ENCODE measurements at places on chromosomes 11 and 22.

GRCh38 chr11:107973641-107974040 lies 35.1 kb upstream of the CUL5 start:
- DNase-seq, result no peak

DNA sequence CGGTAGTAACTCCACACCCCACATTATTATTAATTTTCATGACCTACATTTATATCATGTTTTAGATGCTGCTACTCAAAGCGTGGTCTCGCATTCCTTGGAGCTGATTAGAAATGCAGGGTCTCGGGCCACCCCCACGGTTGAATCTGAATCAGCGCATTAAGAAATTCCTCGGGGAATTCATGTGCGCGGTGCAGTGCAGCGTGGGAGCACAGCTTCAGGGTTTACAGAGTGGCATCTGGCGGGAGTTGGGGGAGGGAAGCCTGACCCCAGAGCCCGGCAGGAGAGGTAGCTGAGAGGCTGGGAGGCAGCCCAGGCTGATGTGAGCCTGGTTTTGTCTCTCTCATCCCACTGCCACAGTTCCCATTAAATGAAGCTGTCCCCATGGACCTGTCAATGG lies 48.1 kb upstream of the DAGLA start:
- no peak for DNase-seq

DNA sequence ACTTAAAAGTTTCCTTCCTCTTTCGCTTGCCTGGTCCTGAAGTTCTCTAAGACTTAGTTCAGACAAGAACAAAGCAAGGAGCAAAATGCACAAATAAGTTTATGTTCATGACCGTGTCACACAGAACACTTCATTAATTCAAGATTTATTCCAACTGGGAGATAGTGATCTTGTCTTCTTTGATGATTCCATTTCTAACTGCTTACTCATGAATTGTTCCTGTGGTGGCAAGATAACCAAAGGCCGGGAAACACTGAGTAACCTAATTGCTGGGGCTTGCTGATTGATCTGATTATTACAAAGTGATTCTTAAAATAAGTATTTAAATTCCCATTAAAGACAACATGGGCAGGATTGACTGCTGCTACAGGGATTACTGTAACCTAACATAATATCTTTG lies 1462.9 kb upstream of the RAG2 start:
- DNase-seq, result no peak

- DNase-seq, result no peak
Measured at GRCh38 chr11:9726321-9727022, 62.6 kb downstream of the SWAP70 start.

DNA sequence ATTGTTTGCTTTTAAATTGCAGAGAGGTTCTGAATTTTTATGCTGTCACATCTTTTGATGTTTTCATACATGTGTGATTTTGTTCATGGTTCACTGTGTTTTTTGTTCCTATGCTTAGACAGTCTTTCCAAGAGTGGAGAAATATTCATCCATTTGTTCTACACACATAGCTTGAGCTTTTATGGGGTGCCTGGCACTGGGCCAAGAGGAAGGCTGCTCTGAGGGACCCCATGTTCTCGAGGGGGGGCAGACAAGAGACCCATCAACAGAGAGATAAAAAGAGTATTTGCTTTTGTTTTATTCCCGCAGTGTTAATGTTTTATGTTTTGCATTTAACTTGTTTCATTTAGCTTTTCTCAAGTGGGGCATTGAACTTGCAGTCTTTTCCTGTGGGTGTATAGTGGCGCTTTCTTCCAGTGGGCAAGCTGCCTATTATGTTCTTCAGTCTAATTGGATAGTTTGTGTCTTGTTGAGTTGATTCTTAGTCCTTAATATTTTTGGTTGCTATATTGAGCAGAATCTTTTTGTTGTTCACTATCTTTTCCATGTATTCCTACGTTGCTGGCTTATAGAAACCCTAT lies 57.7 kb downstream of the CABIN1 start:
- no peak for DNase-seq

- DNase-seq, result no peak
Measured at GRCh38 chr11:107780775-107781174, 68.9 kb upstream of the SLN start.

GRCh38 chr22:45163099-45163450 lies 650 bp upstream of the NUP50 start:
- DNase-seq, result no peak

- no peak for DNase-seq
Measured at GRCh38 chr11:16279524-16279923, 76.8 kb downstream of the SOX6 start.

- no peak for DNase-seq
Measured at GRCh38 chr11:122267602-122268001, 151.6 kb upstream of the BLID start.

DNA sequence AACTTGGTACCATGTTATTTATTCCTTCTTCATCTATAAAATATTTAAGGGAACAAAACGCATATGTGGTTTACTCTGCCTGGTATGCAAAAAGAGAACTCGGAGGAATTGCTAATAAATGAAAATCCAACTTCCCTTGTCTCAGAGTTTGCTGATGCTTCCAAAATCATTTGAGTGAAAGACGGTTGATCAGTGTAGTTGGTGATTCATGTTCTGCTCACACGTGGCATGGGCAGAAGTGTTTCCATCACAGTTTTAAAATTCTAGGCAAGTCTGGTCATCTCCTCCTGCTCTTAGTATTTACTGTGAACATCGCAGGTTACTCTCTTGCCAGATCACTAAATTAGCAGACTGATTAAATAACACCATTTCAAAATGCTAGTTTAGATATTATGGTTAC lies 11.9 kb upstream of the PARVB start:
- no peak for DNase-seq

GRCh38 chr11:73576185-73576614 lies 21.7 kb downstream of the FAM168A start:
- DNase-seq, result no peak

- DNase-seq, result no peak
Measured at GRCh38 chr11:72787216-72788104, 6.4 kb downstream of the STARD10 start.

DNA sequence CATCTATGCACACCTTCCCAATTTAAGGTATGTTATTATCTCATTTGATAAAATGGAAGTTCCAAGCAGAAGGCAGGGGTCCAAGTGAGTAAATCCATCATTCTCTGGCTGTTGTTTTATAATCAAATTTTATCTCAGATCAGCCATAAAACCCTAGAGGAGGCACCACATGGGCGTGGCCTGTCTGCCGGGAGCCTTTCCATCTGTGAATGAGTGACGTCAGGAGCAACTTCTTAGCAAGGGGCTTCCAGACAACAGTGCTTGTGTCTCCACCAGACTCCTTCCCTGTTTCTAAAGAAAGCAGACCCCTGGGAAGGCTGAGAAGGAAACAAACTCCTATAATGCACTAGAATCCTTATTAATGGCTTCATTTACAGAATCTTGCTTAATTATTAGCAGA lies 13.5 kb downstream of the SEZ6L start:
- no peak for DNase-seq

DNA sequence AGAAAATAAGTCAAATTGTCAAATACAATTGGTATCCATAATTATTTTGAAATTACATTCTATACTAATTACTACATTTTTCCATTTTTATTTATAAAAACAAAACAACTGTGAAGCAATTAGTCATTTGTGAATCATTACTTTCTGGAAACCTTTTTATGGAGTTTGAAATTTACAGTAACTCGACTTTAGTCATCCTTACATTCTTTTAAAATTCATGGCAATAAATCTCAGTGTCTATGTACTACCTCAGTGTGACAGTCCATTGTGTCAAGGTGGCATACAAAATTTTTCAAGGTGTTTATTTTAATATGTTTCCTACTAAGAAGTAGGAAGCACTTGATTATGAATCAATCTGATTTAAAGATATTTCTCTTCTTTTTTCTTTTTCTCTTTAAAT lies 1949.4 kb upstream of the RAG2 start:
- no peak for DNase-seq

DNA sequence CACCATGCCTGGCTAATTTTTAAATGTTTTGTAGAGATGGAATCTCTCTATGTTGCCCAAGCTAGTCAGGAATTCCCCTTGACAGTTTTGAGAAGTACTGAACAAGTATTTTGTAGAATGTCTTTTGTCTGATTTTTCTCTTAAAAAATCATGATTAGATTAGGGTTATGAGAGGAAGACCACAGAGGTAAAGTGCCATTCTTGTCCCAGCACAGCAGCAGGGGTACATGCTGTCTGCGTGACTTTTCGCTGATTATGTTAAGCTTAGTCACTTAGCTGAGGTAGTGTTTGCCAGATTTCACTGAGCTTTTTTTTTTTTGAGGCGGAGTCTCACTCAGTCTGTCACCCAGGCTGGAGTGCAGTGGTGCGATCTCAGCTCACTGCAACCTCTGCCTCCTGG lies 13.6 kb upstream of the NUP160 start:
- DNase-seq, result no peak

DNA sequence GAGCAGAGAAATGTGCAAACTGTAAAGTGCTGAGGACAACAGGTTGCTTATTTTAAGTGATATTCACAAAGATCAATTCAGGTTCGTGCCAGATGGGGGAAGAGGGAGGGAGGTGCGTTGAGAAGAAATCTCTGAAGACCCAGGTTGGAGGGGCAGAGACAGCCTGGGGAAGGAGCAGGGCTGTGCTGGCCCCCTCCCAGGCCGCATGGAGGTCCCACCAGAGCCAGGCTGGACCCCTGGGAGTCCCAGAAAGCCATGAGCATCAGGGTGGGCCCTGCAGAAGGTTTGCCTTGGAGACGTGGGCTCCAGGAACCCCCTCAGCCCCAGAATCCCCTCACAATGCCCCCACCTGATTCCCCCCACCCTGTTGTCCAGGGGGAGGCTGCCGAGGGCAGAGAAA lies 47.4 kb downstream of the IGLL1 start:
- no peak for DNase-seq

DNA sequence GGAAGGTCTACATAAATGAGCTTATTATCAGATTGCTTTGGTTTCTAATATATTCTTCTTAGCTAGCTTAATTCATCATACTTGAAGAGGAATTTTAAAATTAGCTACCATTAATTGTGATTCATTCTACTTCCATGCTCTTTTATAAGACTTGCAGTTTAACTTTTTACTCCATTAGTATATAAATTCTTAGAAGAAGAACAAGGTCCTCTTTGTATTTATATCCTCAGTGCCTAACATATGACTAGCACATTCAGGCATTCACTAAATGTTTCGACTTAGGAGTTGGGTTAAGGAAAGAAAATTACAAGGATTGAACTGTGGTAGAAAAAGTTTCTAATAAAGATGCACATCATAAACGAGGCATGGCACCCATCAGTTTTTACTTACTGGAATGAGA lies 1135.5 kb downstream of the JRKL start:
- no peak for DNase-seq

DNA sequence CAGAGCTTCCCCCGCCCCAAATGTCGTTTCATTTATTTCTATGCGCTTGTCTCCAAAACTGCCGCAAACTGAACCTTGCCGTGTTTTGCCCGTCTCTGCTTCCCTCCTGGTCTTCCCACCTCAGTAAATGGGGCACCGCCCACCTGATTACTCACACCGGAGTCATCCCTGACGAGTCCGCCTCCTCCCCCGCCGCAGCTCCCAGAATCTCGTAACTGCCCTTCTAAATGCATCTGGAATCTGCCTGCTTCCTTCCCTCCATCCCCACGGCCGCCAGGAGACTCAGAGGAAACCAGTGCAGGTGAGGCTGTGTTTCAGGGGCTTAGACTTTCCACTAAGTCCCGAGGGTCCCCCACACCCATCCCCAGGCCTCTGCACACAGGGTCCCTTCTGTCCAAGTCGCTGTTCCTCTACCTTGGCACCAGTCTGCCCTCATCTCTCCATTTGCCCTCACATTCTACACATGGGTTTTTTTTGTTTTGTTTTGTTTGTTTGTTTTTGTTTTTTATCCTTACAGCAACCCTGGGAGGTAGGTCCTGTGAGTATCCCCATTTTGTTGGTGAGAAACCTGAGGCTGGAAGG lies 62.6 kb upstream of the PHF21B start:
- no peak for DNase-seq

GRCh38 chr11:114272311-114272710 lies 23.9 kb upstream of the NNMT start:
- DNase-seq, result no peak

DNA sequence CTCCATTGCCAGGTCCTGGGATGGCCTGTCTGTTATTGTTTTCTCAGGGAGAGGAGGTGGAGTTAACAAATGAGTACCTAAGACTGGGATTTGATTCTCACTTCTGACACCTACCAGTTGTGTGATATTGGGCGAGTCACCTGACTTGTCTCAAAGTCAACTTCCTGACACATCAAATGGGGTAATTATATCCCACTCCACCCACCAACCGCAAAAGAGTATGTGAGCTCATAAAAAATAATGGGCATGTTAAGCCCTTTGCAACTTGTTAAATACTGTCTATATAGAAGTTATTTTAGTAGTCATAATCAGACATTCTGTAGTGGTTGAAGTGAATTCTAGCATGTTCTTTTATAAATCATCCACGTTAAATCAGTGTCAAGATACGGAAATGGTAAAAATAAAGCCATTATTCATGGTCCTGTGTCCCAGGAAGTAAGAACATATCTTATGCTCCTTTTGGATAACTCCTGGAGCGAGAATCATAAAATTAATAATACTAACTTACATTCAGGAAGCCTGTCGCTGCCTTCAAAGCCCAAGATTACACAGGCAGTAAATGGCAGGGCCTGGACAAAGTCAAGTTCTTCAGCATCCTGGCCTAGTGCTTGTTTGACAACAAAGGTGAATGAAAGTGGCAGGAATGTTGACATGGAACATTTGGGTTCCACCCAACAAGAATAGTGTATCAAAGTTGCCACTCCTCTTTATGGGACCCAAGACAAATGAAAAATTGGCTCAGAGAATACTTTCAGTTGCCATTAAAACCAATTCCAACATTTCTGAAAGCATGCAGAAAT lies 54.3 kb downstream of the SYTL2 start:
- peak; percentile 46 for DNase-seq

DNA sequence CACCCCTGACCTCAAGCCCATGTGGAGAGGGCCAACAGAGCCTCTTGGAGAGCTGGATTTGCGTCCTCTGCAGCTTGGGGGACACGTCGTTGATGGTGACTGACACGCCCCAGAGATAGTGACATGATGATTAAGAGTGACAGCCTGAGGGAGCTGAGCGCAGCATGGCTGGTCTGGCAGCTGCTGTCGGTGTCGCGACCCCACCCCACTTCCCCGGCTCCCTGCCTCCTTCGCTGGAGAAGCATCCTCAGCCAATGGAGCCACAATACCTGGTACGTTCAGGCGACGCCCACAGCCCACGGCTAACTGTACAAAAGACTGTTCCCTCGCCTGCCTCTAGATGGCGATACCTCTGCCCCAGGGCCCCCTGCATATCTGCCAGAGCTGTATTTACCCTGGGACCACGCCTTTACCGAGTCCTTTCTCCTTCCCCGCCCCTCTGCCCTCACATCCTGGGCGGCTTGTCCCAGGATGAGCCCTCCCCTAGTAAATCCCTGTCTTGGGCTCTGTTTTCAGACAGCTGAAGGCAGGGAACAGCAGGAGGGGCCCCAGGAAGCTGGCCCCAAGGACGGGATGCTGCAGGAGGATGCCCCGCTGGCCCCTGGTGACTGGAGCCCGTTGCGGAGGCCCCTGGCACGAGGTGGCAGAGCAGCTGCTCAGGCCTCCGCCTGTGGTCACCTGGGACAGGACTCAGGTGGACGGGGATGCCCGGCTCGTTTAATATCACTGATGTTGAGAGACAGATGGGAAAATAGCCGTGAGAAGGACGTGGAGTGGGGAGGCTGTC lies 90.6 kb downstream of the RPS6KA4 start:
- DNase-seq, result peak; percentile 63

All from T-helper 1 cell (primary cell).